ENCODE measurements at places on chromosomes 2 and 18. TPM values are rescaled to one million over a fixed set of nuclear protein-coding genes. Genes with fewer than 3 reads are reported as not detected.

R3HDM1 gene
- 63.0 TPM for total RNA-seq

CYP27A1 gene
- total RNA-seq: 4.8 TPM

GCA gene
- total RNA-seq: 11.3 TPM

SLC14A1 gene
- total RNA-seq: not detected

RESP18 gene
- total RNA-seq: not detected

ZNF804A gene
- 0.41 TPM for total RNA-seq

CTLA4 gene
- total RNA-seq: 1.3 TPM

ASB18 gene
- not detected for total RNA-seq

SCYGR8 gene
- not detected for total RNA-seq

ZNF2 gene
- 6.3 TPM for total RNA-seq

TNFRSF11A gene
- 0.16 TPM for total RNA-seq

IL36B gene
- total RNA-seq: not detected

SULT1C4 gene
- total RNA-seq: 8.0 TPM

PXDN gene
- 218 TPM for total RNA-seq

DPP4 gene
- 1.6 TPM for total RNA-seq

LIMS4 gene
- 0.75 TPM for total RNA-seq

AKAIN1 gene
- not detected for total RNA-seq

CGREF1 gene
- total RNA-seq: 2.1 TPM

ANKRD29 gene
- 0.61 TPM for total RNA-seq

FEV gene
- total RNA-seq: not detected

CDK15 gene
- not detected for total RNA-seq

RBFA gene
- total RNA-seq: 47.0 TPM

STAT4 gene
- total RNA-seq: 1.0 TPM

TLX2 gene
- total RNA-seq: not detected

DNAH6 gene
- total RNA-seq: 2.8 TPM

SAG gene
- not detected for total RNA-seq

MARCHF4 gene
- total RNA-seq: 0.86 TPM

IGFBP2 gene
- 366 TPM for total RNA-seq

C2orf92 gene
- 10.3 TPM for total RNA-seq

RNF125 gene
- total RNA-seq: 1.1 TPM

RPIA gene
- 30.8 TPM for total RNA-seq

GALNT13 gene
- total RNA-seq: 7.4 TPM

SLC38A11 gene
- not detected for total RNA-seq

PHOSPHO2 gene
- total RNA-seq: 8.6 TPM

SIGLEC15 gene
- not detected for total RNA-seq

KLHL41 gene
- total RNA-seq: 0.73 TPM

ALKAL2 gene
- total RNA-seq: 0.63 TPM

UGT1A10 gene
- total RNA-seq: not detected

FAM161A gene
- 21.9 TPM for total RNA-seq

TCF7L1 gene
- total RNA-seq: 41.8 TPM

Data from neural crest cell (in vitro differentiated cells).